ENCODE measurements at places on chromosomes 12 and 14.

DNA sequence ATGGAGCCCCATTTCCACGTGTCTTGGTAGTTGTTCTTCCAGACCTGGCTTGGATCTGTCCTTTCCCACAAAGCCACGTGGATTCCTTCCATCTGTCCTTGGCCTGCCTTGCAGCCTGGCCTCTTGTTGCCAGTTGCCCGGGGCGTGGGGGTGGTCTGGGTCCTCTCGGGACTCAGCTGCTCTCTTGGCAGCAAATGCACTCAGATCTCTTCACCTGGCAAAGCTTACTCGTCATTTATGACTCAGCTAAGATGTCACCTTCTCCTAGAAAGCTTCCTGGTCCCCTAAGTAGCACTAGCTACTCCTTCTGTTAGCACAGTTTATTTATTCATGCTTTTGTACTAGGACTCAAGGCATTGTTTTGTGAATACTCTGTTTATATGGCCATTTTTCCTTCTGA is 13.6 kb downstream of the PLEKHG3 start:
- no peak overlapping the region for H3K27ac ChIP-seq
- H3K4me1 ChIP-seq = peaks cover 45% of the 10 kb centered on the region
- peaks cover 21% of the 10 kb centered on the region for H3K36me3 ChIP-seq
- DNase-seq = no peak
- H3K4me3 ChIP-seq = no peak overlapping the region
- peaks cover 12% of the 10 kb centered on the region for H3K27me3 ChIP-seq

DNA sequence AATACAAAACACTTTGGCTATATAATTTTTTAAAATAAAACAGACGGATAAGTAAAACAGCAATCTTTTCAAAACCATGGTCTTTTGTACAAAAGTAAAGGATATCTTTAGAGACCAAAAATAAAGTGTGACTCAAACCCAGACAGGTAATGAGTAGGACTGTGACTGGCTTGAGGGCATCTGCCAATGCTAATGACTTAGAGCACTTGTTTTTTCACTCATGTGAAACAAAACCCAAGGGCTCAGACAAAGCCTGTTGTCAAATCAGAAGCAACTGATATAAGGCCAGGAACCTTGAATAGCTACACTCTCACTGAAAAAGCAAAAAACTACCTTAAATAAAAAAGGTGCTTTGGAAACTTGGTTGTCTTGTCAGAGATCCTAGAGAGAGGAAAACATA is 357.4 kb downstream of the TMEM117 start:
- H3K4me3 ChIP-seq = no peak overlapping the region
- no peaks in the 10 kb centered on the region for H3K36me3 ChIP-seq
- DNase-seq = no peak
- H3K27me3 ChIP-seq = no peaks in the 10 kb centered on the region

- H3K27ac ChIP-seq = no peak overlapping the region
- H3K27me3 ChIP-seq = peaks cover 16% of the 10 kb centered on the region
- no peak overlapping the region for H3K4me3 ChIP-seq
- peaks cover 2% of the 10 kb centered on the region for H3K36me3 ChIP-seq
- H3K4me1 ChIP-seq = peaks cover 2% of the 10 kb centered on the region
Observed at GRCh38 chr14:92247341-92247740, 75.6 kb upstream of the SLC24A4 start.

- H3K4me1 ChIP-seq = no peaks in the 10 kb centered on the region
- DNase-seq = no peak
- peaks cover 4% of the 10 kb centered on the region for H3K27me3 ChIP-seq
Observed at GRCh38 chr14:58060077-58060476, 91.9 kb downstream of the ARMH4 start.

- H3K4me3 ChIP-seq = no peak overlapping the region
- no peaks in the 10 kb centered on the region for H3K36me3 ChIP-seq
Observed at GRCh38 chr12:128258866-128259555, 8.0 kb upstream of the TMEM132C start.

- no peak for DNase-seq
- no peaks in the 10 kb centered on the region for H3K36me3 ChIP-seq
- no peak overlapping the region for H3K27ac ChIP-seq
- no peak overlapping the region for H3K4me3 ChIP-seq
- no peaks in the 10 kb centered on the region for H3K4me1 ChIP-seq
- no peaks in the 10 kb centered on the region for H3K27me3 ChIP-seq
Observed at GRCh38 chr12:40525054-40525453, 167.2 kb upstream of the CNTN1 start.

DNA sequence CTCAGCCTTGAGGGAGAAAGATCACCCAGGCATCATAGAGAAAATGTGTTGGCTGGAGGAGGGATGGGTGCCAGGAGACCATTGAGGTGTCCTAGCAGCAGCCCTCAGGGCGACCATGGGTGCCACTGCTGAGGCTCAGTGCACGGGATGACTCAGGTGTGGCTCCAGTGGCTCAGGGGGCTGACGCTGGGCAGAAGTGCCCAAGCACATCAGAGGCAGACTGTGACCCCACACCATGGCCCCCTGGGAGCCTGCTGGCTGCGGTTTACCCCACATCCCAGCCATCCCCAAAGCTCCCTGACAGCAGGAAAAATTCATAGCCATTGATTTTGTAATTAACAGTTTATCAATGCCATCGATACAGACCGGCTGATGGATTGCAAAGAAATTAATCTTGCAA is 120.7 kb downstream of the ESRRB start:
- no peaks in the 10 kb centered on the region for H3K27me3 ChIP-seq
- no peak for DNase-seq
- no peak overlapping the region for H3K27ac ChIP-seq
- no peaks in the 10 kb centered on the region for H3K4me1 ChIP-seq

DNA sequence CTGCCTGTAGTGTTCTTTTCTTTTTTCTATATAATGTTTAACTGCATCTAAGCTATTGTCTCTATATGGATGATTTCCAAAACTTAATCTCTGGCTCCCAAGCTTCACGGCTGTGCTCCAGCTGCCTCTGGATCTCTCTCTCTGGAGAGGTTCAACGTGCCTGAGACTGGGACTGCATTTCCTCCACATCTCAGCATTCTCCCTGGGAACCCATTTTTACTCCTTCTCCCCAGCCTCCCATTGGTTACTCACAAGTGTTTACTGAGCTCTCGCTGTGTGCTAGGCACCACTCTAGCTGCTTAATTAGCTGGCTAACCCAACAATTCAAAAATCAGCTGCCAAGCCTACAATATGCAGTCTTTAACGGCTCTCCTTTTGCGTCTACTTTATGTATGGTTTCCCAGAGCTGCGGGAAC is 34.7 kb downstream of the FBXL14 start:
- H3K4me3 ChIP-seq = no peak overlapping the region
- no peaks in the 10 kb centered on the region for H3K36me3 ChIP-seq
- H3K27ac ChIP-seq = no peak overlapping the region
- no peaks in the 10 kb centered on the region for H3K4me1 ChIP-seq
- DNase-seq = no peak
- peaks cover 11% of the 10 kb centered on the region for H3K27me3 ChIP-seq

DNA sequence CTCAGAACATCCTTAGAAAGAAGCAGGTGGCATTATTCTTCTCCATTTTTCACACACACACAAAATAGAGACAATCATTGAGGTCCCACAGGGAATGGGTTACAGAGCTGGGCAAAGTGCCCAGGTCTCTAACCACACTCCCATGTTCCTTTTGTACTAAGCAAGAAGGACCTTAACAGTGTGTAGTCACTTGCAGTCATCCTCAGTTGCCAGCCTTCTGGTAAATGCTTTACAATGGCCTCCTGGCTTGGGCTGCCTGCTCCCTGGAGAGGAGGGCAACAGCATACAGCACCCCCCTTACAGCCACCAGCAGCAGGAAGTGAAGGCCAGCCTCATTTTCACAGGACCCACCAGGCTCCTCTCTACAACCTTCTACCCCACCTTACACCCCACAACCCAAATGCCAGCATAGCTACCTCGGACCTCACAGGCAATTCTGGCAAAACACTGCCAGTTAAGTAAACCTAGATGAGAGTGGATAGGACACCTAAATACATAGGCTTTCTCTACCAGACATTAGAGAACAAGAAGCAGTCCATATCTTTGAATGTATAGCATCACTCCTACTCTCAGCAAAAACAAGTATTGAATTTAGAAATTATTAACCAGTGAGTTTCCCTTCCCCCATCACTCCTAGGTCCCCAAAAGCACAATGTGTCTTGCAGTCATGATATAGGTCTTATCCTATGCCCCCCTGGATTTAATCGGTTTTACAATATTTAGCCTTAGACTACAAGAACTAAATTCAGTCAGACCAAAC is 88.1 kb downstream of the PPP2R5E start:
- no peak for DNase-seq
- H3K4me1 ChIP-seq = peaks cover 11% of the 10 kb centered on the region
- H3K4me3 ChIP-seq = no peak overlapping the region
- no peak overlapping the region for H3K27ac ChIP-seq

- H3K36me3 ChIP-seq = no peaks in the 10 kb centered on the region
- H3K27me3 ChIP-seq = no peaks in the 10 kb centered on the region
- H3K4me3 ChIP-seq = no peak overlapping the region
- no peak overlapping the region for H3K27ac ChIP-seq
- no peak for DNase-seq
- H3K4me1 ChIP-seq = no peaks in the 10 kb centered on the region
Observed at GRCh38 chr12:39772821-39773259, 153.2 kb upstream of the ABCD2 start.

- no peaks in the 10 kb centered on the region for H3K27me3 ChIP-seq
- no peak overlapping the region for H3K4me3 ChIP-seq
- no peaks in the 10 kb centered on the region for H3K36me3 ChIP-seq
Observed at GRCh38 chr12:85005615-85006014, 30.5 kb downstream of the TSPAN19 start.

DNA sequence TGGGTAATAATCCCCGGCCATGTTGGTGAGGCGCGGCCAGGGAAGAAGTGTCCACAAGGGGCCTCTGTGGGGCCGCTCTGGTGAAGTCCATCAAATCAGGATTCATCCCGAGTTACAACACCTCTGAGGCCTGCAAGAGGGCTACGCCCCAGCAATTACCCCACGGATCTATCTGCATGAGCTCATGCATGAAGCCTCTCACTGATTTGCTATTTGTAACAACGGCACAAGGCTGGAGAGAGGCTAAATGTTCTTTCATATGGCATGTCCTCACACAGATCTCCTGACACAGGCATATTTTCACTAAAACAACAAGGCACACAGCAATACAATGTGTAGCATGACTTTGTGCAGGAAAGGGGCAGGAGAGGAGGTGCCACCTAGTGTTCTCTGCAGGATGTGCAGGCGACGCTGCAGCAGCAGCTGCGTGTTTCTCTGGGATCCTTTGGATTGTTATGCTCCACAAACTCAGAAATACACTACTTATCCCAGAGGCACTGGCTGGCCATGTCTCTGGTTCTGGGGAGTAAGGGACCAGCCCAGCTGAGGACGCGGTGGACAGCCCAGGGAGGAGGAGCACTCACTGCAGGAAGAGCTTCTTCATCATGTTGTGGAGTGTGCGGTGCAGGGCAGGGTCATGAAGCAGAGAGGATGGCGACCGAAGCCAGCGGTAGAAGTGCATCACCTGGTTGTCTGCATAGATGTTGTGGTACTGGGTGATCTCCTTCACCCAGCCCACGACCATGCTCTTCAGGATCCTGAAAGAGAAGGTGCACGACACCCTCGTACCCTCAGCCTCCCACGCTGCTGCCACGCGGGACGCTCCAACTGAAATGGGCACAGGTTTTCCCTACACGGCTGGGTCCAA is 20.2 kb downstream of the P2RX2 start:
- DNase-seq = no peak
- no peak overlapping the region for H3K4me3 ChIP-seq
- no peak overlapping the region for H3K27ac ChIP-seq
- peaks cover 71% of the 10 kb centered on the region for H3K36me3 ChIP-seq
- no peaks in the 10 kb centered on the region for H3K27me3 ChIP-seq

DNA sequence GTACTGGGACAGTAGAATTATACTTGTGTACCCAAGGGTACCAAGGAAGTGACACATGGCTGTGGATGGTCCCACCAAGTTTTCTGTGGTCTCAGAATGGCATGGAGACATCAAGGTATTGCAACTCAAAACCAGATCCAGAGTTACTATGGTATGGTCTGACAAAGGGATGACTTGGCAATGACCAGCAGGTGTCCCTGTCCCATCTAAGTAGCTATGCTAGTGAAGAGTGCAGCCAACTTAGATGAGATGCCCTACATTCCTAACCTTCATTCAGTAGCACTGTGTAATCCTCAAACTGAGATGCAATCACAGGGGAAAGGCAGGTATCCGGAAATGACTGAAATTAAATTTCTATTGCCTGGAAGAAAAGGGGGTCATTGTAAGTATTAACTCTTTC is 188.7 kb upstream of the TMEM260 start:
- DNase-seq = no peak
- no peak overlapping the region for H3K4me3 ChIP-seq
- no peaks in the 10 kb centered on the region for H3K36me3 ChIP-seq
- peaks cover 4% of the 10 kb centered on the region for H3K27me3 ChIP-seq
